ENCODE measurements at places on chromosomes 6 and 20. TPM values are rescaled to one million over a fixed set of nuclear protein-coding genes. Genes with fewer than 3 reads are reported as not detected.

- no peak for DNase-seq
Observed at GRCh38 chr20:41218466-41218865, 81.1 kb downstream of the PLCG1 start.

- DNase-seq: no peak
Observed at GRCh38 chr6:3310051-3310448, 51.3 kb downstream of the PSMG4 start.

GRCh38 chr20:61041481-61041880 lies 210.6 kb upstream of the CDH4 start:
- DNase-seq: no peak

DNA sequence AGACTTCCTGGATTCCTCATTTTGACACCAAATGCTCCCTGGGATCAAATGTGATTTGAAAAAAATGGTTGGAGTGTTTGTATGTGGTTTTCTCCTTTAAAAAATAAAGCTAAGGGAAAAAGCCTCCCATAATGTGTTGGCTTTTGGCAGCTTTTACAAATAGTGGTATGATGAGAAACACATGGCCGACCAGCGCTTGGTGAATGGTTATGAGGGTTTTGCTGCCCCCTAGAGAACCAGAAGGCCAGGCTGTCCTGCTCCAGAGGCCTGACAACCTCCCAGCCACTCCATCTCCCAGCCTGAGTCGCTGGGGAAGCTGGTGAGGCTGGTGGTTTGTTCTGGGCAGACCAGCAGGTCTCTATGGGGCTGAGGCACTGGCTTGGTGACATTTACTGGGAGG lies 69.3 kb downstream of the CLIC5 start:
- no peak for DNase-seq

- DNase-seq: no peak
Observed at GRCh38 chr6:142637624-142638351, 307.2 kb downstream of the HIVEP2 start.

DNA sequence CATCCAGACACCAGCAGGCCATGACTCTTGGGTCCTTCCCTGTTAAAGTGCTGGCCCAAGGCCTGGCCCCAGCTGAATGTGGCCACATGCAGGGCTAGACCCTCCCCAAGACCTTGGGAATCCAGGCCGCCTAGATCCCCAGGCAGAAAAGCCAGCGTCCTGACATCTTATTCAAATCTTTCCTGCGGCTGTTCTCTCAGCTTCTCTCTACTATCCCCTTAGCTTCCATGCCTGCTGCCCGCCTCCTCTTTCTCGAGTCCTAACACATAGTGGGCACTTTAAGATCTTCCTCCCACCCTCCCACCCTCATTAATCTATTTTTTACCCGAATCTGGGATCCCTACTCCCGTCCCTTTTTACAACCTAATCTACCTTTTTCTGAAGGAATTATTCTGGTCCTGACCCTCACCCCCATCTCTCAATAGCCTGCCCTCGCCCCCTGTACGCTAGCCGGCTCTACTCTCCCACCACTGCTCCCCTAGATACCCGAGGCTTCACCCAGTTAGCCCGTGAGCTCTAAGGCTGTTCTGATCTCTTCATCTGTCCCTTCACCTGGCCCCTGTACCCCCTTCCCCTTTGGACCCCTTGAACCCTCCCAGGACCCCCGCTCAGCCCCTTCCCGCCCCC lies at the start of gene CCHCR1:
TSS of gene CCHCR1 (minus strand) at position 290 of the 627 bp plus-strand sequence. CDS start at position 88, 202 bp downstream.
- DNase-seq: no peak

- DNase-seq: no peak
Observed at GRCh38 chr6:28002161-28002560, 45.1 kb downstream of the OR2B6 start.

DNA sequence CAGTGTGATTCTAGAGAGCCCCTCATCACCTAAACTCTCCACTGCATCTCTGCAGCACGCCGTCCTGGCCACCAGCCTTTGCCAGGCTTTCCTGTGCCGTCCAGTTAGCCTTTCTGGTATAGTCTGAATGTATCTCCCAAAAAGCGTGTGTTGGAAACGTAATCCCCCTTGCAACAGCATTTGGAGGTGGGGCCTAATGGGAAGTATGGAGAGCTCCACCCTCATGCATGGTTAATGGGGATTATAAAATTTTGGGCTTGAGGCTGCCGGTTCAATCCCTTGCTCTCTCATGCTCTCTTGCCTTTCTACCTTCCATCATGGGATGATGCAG lies 53.4 kb downstream of the NEDD9 start:
- DNase-seq: no peak

- DNase-seq: no peak
Observed at GRCh38 chr6:116876635-116877611, at the start of gene RFX6. Gene RFX6, plus strand, starts transcription at chr6:116877242. Its CDS starts 34 bp downstream, at chr6:116877276.

GRCh38 chr20:1894471-1894950 lies 696 bp upstream of the SIRPA start:
- DNase-seq: no peak

DNA sequence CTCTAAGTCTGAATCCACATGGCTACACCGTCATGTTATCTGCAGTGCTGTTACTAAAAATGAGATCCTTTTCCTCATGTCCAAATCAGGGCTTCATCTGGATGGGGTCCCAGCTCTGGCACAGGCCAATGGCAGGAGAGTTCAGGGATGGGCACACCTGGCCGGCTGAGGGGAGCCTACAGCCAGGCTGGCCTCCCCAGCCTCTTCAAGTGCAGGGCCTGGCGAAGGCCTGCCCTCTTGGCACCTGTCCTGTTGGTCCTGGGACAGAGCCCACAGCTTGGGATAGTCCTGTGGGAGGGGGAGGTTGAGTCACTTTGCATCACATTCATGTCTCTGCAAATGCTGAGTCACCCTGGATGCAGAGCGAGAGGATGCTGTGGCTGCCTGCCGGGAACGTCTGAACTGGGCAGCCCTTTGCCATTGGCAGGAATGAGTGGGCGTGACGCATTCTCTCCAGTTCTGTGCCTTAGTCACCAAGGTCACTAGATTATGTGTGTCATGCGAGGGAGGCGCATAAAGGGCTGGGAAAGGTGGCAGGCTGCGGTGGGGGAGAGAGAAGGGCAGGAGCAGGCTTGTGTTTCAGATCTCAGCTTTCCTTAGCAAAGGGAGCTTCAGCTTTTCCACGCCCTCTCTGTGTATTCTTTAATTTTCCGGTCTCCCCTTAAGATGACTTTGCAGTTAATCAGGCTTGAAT lies 223.2 kb upstream of the ECI2 start:
- peak; percentile 16 for DNase-seq

Gene PPP1R3G
- 3.0 TPM for total RNA-seq
